ENCODE measurements at places on chromosomes 2 and 18.
A peak's percentile ranks its signal among the peaks of the same experiment; 100 is the strongest.

DNA sequence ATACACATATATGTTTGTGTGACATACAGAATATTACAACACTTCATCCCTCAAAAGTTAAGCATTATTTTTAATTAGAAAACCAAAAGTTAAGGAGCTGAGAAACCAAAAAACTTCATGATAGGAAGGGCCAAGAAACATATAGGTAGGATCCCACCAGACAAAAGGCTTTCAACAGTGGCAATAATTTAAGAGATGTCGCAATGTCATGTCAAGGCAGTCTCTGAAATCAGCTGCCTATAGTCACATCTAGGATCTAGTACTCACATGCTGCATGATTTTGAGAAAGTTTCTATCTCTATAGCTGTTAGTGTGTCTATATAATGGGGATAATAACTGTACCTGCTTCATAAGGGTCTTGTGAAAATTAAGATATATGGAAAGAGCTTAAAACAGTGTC, 72.7 kb downstream of the SPIRE1 start:
- no peak for DNase-seq

DNA sequence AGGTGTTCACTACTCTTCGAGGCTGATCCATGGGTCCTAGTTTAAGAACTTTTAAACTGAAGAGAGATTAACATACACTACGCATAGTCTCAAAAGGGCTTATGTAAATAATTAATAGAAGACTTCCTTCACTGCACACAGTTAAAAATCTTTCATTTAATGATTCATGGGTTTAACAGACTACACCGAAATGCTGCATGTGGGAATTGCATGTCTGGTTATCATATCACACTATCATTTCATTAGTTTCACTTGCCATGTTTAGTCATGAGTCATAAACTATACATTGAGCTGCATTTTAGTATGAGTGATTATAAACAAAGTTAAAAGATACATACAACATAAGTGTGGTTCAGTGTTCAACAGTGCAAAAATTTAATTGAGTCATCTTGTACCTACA, 31.2 kb downstream of the GLS start:
- no peak for DNase-seq

DNA sequence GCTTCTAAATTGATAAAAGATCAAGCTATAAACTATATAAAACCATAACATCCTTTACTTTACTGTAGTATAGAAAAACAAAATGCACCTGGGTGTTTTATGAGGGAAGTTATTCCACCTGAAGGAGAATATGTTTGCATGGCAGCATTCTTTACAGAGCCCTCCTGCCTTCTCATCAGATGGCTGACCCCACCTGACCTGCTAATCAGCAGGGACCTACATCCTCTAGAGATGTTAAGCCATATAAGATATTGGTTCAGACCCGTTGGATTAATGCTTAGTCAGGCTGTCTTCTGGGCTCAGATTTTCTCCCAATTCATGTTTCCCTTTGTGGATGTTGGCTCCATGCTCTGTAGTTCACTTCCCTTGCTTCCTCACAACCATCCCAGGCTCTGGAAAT, 414.8 kb downstream of the DPP10 start:
- no peak for DNase-seq

DNA sequence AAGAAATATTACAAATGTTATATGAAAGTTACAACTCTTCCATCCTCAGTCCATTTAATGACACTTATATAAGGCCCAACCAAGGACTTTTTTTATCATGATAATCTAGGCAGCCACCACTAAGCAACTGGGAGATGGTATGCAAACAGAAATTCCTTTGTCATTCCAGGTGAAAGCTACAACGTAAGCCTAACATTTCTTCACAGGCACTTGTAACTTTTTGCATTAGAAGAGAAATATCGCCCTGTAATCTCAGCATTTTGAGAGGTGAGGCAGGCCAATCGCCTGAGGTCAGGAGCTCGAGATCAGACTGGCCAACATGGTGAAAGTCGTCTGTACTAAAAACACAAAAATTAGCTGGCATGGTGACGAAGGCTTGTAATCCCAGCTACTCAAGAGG, 581.2 kb upstream of the SLC8A1 start:
- DNase-seq, result no peak

DNA sequence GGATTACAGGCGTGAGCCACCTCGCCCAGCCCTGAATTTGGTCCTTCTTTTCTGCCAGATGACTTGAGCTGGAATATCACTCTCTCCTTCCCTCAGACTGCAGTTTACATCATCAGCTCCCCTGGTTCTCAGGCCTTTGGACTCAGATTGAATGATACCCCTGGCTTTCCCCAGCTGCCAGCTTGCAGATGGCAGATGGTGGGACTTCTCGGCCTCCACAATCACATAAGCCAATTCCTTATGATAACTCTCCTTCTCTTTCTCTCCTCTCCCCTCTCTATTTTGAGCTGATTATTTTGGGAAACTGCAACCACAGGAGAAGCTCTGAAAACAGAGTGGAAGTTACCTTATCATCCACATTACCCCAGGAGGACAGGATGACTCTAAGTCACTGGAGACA, 33.4 kb upstream of the ATP8B1 start:
- DNase-seq, result no peak

DNA sequence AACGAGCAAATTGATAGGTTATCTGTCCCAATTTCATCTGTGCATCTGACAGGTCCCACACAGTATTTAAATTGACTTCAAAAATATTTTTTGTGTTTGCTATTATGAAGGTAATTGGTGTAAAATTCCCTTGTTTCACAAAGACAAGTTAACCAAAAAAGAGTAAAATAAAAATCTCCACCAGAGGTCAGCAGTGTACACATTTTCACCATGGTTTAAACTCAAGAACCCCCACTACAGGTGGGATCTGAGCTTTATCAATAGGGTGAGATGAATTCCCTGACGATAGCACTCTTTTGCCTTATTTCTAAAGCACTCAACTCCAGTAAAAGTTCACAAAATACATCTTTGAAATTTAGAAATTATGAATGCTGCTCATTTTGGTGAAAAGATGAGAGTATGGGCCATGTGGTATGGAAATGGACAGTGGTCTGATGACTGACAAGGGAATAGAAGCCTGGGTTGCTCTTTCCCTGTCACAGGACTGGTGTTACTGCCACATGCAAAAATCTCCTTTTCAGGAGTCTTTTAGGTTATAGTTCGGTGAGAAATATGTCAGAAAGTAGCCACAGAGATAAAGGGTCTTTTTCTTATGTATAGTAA, 68.0 kb downstream of the SERPINB8 start:
- no peak for DNase-seq

DNA sequence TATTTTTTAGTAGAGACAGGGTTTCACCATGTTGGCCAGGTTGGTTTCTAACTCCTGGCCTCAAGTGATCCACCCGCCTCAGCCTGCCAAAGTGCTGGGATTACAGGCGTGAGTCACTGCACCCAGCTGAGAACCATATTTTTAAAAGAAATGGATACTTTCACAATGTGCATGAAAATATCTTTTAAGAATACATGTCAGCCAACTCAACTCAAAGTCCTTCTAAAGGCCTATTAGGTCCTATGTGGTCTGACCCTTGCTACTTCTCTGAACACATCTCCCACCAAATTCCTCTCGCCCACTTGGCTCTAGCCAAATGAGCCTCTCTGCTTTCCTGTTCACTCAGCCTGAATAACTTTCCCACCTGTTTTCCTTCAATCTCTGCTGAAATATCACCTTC, 119.6 kb downstream of the MTX2 start:
- DNase-seq, result no peak

GRCh38 chr18:42798606-42799170, 316.8 kb downstream of the RIT2 start:
- DNase-seq, result no peak

- DNase-seq, result no peak
These were observed 66.9 kb upstream of the ZNG1B start for GRCh38 chr2:113370478-113371091.

DNA sequence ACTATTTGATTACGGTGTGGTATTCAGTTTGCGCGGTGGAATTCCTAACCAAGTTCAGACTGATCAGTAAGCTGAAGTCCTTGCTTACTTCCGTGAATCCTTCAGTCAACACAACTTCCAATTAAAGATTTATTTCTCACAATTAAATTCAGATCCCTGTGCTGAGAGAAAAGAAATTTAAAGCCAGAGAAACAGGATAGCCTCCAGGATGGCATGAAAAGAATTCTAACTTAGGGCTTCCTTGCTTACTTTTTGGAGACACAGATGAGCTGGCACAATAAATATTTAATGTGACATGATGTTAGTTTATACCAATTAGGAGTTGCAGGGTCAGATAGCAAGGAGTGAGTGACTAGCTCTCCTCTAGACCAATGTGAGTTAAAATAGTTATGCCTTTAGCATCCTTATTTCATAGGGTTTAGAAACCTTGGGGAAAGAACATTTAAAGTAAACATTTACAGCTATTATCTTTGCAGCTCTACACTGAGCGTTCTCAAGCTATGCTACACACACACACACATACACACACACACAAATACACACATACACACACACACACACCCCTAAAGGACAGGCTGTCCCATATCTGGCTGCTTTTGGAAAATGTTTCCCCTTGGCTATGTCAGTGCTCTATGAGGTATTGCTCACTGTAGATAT, 151.0 kb downstream of the TRIB2 start:
- no peak for DNase-seq

DNA sequence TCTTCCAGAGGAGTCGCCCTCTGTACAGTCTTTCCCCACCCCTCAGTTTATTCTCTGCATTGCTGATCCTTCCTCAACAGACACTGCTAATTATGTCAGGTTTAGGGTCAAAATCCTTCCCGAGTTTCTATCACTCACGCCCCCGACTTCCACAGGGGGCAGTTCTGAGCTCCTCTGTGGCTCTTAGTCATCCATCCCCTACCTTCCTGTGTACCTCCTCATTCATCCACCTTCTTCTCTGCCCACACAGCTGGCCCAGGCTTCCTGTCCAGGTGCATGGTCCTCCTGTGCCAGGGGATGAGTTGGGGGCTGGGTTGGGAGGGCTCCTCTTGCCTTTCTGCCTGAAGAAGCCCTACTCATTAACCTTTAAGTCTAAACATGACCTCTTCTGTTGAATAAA, 202.9 kb downstream of the ARL4C start:
- DNase-seq, result no peak

DNA sequence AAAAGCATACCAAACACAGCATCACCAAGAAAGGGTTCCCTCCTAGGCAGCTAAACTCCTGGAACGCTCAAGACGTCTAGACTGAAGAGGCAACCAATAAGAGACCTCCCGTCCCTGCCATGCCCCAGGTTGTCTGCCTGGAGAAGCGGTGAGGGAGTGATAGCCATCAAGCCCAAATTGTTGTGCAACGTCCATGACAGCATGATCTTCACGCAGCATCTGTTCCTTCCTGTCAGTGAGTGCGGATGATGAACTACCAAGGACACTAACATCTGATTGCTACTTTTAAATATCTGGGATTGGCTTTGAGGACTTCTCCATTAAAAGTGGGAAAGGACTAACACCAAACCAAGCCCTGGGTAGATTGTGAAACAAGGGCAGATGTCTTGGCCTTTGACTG, 149.7 kb downstream of the TXNL1 start:
- DNase-seq, result no peak

- peak; percentile 34 for DNase-seq
These were observed 127.3 kb downstream of the PRKCE start for GRCh38 chr2:45778720-45779171.

DNA sequence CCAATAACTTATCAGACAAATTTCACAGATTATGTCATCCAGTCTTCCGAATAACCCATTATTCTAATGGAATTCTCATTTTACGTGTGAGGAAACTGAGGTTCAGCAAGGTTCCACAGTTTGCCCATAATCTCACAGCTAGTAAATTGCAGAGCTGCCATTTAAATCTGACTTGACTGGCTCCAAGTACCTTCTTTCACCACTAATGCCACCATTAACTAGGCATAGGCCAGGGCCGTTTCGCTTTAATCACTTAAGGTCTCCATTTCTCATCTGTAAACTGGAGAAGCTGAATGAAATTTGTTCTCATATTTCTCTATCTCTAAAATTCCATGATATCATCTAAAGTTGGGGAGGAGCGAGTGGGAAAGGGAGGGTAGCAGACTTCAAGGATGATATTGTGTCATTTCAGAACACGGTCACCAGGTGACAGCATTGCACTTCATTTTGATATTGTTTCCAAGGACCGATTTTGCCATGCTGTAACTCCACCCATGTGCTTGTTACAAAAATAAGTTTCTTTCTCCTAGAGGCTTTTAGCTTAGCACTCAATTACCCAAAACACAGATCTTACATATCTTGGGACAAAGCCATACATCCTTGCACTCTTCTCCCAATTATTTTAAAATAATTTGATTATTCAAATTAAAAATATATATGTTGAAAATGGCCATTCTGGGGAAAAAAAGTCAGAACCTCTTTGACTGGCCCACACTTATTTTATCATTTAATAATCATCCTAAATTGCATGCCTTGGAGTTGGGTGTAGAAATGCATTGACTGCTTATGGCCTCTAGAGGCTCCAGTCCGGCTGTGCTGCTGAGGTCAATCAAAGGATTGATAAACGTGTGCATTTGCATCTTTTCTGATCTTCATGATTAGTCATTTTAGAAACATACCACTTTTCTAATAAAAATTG, 123.8 kb downstream of the AKAIN1 start:
- DNase-seq, result peak; percentile 3

- no peak for DNase-seq
These were observed 207.3 kb upstream of the APCDD1 start for GRCh38 chr18:10247021-10247741.

DNA sequence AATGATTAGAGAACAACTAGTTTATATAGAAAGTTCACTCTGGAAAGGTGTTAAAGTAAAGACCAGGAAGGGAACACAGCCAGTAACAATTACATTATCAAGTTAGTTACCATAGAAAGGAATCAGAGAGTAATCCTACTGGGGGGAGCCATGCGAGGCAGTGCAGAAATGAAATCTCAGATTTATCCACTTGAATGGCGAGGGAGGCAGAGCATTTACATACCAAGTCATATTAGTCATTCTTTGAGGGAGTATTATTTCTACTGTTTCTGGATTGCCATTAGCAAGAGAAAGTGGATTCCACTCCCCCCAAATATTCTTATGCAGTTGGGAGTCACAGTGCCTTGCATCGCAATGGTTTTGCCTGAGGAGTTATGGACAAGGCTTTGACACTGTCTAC, 472.7 kb upstream of the TRIB2 start:
- DNase-seq, result no peak

- peak; percentile 88 for DNase-seq
These were observed 290.9 kb upstream of the SIX2 start for GRCh38 chr2:45300026-45300750.

Data from NCI-H2029 (cell line).